ENCODE measurements at places on chromosomes 7 and 10.
A peak's percentile ranks its signal among the peaks of the same experiment; 100 is the strongest.

DNA sequence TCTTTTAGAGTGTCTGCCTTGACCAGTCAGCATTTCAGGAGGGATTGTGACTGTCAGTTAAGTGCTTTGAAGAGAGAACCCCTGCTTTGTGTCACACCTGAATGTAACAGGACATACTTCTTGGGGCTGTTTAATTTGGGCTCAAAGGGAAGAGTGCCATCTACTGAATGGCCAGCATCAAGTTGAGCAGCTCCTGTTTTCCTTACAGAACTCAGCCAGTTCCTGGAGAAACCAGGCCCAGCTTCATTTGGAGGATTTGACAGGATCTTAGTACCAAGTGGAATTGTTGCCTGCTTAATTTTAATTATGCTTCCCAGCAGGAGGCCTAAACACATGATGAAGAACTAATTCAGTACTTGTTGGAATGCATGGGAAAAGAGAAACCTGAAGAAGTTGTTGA lies 8.3 kb downstream of the ADD3 start:
- peak; percentile 46 for DNase-seq

DNA sequence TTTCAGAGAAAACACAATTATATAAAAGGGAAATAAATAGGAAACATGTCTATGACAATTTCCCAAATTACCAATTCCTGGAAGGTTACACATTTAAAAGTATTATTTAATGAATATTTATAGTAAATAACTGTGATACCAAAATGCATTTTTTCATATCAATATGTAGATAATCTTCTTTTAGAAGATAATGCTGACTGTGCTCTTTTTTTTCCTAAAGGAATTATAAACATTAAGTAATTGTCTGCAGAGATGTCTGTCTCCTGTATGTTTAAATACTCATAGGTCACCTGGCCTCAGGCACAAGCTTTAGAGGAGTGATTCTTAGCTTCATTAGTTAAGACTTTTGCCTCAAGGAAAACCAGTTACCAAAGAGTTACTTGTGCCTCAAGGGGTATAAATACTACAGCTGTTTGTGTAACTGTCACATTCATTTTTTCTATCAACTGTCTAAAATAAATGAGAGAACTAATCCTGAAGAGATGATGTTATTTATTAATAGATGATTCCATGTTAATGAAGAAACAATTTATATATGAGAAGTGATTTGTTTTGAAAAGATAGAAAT lies 77.1 kb downstream of the DNAJC1 start:
- DNase-seq = no peak

DNA sequence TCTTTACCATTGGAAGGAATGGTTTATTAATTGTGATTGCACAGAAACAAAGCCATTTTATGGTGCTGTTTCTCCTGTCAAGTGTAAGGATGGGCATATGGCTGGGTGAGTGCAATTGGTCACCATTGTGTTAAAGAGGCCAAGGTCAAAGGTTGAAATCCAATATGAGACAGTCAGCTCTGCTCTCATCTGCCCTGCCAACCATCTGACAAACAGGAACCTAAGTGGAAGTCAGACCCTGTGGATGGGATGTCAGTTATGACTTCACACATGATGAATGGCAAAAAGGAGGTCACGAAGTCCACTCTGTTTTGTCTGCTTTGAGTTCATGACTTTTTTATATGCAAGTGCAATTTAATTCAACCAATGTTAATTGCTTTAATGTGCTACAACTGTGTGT lies 172.7 kb upstream of the TMEM229A start:
- no peak for DNase-seq

DNA sequence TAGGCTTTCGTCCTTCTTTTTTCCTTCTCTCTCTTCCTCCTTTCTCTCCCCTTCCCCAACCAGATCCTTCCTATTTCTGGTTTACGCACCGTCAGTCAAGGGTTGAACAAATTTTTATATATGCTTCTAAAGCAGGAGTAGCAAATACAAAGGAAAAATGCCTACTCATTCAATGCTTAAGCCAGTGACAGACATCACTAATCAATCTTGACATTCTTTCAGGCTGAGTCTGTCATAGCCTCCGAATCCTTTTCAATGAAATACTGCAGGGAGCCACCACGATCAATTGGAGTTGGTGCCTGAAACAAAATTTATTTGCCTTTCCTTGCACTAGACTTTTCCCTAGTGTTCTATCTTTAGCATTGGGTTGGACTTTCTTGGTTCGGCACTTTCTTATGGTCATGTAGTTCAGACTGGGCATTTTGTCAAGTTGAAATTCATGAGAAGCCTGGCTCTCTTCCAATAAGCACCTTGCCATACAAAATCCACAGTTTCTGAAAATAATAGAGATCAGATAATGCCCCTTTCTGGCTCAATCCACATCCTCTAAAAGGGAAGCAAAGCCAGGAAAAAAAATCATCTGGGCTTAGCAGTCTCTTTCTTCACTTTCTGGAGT lies 239.5 kb upstream of the PLXNA4 start:
- DNase-seq = no peak

DNA sequence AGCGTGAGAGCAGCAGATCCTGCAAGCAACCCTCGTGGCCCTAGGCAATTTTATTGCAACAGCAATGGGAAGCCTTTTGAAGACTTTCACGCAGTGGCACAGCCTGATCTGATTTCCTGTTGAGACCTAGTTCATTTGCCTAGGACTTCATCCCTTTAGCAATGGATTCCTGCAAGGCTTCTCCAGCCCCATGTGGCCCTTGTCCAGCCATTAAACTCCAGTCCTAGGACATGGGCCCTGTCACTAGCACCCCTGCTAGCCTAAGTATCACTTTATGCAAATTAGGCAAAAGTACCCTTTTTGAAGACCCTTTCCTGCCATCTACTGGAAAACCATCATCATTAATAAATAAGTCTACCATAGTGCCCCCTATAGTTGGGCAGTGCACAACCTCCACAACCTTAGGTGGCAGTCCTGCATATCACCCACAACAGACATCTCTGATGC lies 379.4 kb downstream of the GALNT17 start:
- DNase-seq = no peak

- peak; percentile 78 for DNase-seq
Observed at GRCh38 chr7:142557971-142558582, 191.2 kb upstream of the PRSS1 start.

DNA sequence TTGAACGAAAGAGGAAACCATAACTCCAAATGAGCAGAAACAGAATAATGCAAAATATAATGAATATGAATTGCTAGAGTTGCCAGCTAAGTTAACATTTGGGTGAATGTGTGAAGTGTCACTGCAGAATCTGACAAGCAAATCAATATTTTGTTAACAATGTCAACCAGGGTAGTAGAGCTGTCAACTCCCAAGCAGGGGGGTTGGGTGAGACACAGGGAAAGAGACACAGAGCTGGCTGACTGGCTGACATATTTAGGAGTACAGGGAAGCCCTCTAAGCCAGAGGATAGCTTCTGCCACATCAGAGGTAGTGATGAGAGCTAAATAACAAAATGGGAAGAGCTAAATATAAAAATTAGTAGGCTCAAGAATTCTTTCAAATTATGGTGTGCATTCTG lies 393.1 kb upstream of the KCND2 start:
- DNase-seq = no peak

GRCh38 chr7:151380199-151381097 lies 29.4 kb downstream of the WDR86 start:
- no peak for DNase-seq

DNA sequence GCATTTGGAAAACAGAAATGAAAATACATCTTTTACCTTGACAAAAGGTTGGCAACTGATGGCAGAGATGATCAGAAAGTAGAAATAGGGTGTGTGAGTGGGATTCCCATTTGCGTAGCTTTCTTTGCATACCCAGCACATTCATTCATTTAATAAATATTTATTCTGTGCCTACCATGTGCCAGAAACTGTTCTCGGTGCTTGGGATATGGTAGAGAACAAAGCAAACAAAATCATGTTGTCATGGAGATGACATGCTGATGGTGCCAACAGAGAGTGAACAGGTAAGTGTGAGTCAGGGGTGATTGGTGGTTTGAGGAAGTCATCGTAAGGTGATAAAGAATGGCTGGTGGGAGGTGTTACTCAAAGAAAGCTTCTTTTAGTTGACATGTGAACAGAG lies 45.4 kb downstream of the CACNB2 start:
- DNase-seq = no peak

- DNase-seq = no peak
Observed at GRCh38 chr10:4836416-4836969, 10.5 kb downstream of the AKR1E2 start.

- peak; percentile 89 for DNase-seq
Observed at GRCh38 chr10:17009212-17009700, 120.4 kb downstream of the CUBN start.

- no peak for DNase-seq
Observed at GRCh38 chr10:24707445-24707844, 16.2 kb downstream of the ARHGAP21 start.

GRCh38 chr7:128742206-128742605 lies 3.0 kb downstream of the CALU start:
- DNase-seq = peak; percentile 76

DNA sequence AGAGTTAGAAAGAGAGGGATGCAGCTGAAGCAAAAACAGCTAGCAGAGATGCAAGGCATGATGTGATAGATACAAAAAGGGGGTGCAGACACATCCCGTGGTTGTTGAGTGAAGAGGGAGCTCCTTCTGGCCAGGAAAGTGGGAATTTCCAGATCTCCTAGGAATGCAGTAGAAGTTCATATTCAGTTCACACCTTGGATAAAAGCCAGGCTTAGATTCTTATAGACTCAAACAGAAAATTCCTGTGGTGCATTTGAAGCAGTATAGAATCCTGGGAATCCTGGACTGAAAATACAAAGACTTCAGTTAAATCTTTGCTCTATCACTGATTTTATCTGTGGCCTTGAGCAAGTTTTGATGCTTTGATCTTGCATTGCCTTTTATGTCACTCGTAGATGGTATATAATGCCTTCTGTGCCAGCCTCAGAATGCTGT lies 33.9 kb downstream of the SGPL1 start:
- peak; percentile 51 for DNase-seq

- no peak for DNase-seq
Observed at GRCh38 chr7:99095698-99096097, 48.2 kb downstream of the SMURF1 start.

- DNase-seq = no peak
Observed at GRCh38 chr7:134710511-134710853, 63.8 kb downstream of the BPGM start.

GRCh38 chr7:54145716-54146115 lies 396.5 kb upstream of the VSTM2A start:
- no peak for DNase-seq

DNA sequence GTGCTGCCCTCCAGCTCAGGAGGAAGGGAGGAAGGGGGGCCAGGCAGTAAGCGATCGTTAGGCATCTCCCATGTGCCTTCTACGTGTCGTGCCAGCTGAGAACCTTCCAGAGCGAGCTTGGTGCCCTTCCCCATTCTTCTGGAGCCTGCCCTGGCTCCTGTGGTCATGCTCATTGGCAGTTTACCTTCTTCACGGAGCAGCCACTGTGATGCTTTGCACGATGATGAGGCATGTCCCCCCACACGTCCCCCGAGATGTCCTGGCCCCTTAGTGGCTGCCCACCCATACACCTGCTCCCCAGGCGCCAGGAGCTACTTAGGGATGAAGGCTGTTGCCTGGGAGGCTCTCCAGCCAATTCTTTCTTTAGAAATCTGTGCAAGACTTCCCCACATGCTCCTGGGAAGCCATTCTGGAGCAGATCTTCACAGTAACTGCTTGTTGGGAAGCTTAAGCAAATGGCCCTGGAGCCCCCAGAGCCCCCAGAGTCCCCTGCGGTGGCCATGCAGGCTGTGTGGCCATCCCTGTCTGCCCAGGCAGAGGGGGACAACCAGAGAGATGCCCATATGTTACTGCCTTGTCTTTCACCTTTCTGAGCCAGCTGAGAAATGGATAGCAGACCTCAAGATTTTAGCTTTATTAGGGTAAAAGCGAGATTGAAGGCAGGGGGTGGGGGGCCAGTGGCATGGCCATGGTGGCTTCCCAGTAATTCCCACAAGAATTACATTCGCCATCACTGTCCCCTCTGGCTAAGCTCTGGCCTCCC lies 199.0 kb downstream of the EBF3 start:
- DNase-seq = no peak

DNA sequence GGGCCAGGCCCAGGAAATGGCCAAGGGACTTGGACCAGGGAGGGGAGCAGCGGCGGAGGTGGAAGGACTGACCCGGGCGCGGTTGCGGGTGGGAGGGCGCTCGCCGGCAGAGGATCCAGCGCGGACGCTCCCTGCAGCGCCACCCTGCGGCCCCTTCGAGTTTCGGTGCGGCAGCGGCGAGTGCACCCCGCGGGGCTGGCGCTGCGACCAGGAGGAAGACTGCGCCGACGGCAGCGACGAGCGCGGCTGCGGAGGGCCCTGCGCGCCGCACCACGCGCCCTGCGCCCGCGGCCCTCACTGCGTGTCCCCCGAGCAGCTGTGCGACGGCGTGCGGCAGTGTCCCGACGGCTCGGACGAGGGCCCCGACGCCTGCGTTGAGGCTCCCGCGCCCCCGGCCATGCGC lies 16.8 kb upstream of the ZNF467 start:
- DNase-seq = no peak

DNA sequence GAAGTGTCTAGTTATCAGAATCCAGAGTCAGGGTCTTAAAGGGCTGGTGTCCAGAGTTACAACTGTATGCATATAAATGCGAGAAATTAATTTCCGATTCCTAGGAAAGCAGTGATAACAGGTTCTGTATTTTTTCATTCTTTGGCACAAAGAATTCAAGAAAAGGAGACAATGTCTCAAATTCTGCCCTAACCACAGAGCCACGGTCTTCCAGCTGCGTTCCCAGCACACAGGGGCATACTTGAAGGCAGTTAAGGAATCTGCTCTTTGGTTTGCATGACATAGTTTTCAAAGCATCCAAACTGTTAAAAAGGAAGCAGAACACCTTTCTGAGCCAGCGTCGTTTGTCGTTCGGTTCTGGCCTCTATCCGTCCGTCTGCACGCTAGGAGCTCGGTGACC lies 416.9 kb upstream of the MKI67 start:
- DNase-seq = no peak

GRCh38 chr10:70549962-70550458 lies 52.5 kb downstream of the PRF1 start:
- peak; percentile 32 for DNase-seq

DNA sequence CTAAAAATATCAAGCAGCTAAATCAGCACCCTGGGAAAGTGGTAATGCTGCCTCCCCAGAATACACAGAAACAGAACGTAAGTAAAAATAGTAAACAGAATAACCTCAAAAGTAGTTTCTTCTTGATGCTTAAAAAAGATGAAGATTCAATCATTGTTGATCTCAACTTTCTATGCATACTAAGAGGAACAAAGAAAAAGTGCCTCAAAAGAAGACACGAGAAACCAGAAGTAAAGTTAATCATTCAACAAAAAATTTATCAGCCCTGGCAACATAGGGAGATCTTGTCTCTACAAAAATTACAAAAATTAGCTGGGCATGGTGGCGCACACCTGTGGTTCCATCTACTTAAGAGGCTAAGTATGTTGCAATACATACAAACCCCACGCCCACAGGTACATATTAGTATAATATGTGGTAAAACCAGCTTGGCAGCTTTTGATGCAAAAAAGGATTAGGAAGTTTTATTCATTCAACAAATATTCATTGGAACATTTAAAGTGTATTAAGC lies 153.7 kb downstream of the NRBF2 start:
- DNase-seq = no peak

- DNase-seq = no peak
Observed at GRCh38 chr7:70097645-70098044, 499.4 kb downstream of the AUTS2 start.

- DNase-seq = no peak
Observed at GRCh38 chr7:73768641-73769480, 1.2 kb downstream of the CLDN3 start.

GRCh38 chr7:42831718-42832522 lies 80.0 kb downstream of the C7orf25 start:
- peak; percentile 34 for DNase-seq

Measured in fibroblast of gingiva (primary cell).